ENCODE measurements at places on chromosomes 2 and 18.

- DNase-seq: no peak
Observed at GRCh38 chr2:181152701-181153100, 172.3 kb downstream of the UBE2E3 start.

GRCh38 chr18:13424363-13424762 is 205.8 kb downstream of the LDLRAD4 start:
- no peak for DNase-seq

GRCh38 chr2:166112193-166112605 is 15.6 kb downstream of the SCN1A start:
- DNase-seq: no peak

DNA sequence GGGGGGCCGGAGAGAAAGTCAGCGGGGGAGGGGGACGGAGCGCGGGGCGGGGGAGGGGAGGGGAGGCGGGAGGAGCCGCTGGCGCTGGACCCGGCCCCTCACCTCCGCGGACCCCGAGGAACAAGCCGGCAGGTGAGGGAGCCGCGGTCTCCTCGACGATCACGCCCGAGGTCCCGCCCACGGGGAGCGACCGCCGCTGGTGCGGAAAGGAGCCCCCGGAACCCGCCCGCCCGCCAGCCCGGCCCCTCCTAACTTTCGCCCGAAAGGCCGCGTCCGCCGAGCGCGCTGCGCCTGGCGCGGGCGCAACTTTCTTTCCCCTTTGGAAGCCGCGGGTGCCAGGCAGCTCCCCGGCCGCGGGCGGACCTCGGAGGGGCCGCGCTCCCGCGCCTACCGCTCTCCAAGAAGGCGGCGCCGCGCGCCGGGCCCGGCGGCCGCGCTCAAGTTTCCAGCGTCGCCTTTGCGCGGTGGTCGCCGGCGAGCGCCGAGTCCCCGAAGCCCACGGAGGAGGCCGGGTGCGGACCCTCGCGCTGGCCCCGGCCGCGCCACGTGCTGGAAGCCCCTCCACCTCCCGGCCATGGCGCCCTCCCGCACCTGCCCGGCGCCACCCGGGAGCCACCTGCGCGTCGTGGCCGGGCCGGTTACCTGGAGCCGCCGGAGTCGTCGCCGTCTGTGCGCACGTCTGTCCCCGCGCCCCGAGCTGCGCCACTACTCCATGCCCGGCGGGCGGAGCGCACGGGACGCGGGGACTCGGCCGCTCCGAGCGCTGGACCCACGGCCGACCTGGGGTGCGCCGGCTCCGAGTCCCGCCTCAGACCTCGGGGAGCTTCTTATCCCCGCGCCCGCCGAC is at the start of gene ALKAL2:
TSS of gene ALKAL2 (minus strand) at position 181 of the 847 bp plus-strand sequence. CDS start 256 bp downstream, outside the sequence.
- no peak for DNase-seq

DNA sequence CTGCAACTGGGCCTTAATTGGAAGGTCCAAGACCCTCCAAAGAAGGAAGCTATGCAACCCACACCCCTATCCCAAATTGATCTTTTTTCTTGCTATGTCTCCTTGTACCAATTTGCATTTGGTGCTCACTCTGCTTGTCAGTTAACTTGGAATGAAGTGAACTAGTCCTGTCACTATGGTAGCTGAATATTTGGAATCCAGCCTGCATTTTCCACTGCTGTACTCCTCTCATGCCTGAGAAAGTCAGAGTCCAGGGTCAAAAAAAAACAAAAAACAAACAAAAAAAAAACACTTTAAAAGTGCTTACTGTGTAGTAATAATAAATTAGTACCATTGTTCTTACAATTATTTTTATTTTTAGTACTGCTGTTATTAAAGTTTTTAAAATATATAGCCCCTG is 462.8 kb upstream of the SLC8A1 start:
- DNase-seq: no peak

- no peak for DNase-seq
Observed at GRCh38 chr2:5915881-5916310, 223.7 kb downstream of the SOX11 start.

- no peak for DNase-seq
Observed at GRCh38 chr2:149145314-149146295, 107.1 kb downstream of the LYPD6B start.

GRCh38 chr2:235573331-235574221 is 79.7 kb downstream of the AGAP1 start:
- no peak for DNase-seq

- no peak for DNase-seq
Observed at GRCh38 chr2:147913701-147914480, 69.1 kb downstream of the ACVR2A start.

GRCh38 chr2:72953976-72954375 is 36.7 kb downstream of the EMX1 start:
- peak; percentile 38 for DNase-seq

GRCh38 chr2:164523726-164524125 is 97.6 kb downstream of the GRB14 start:
- DNase-seq: no peak

- no peak for DNase-seq
Observed at GRCh38 chr2:39506215-39506614, 69.1 kb upstream of the MAP4K3 start.

DNA sequence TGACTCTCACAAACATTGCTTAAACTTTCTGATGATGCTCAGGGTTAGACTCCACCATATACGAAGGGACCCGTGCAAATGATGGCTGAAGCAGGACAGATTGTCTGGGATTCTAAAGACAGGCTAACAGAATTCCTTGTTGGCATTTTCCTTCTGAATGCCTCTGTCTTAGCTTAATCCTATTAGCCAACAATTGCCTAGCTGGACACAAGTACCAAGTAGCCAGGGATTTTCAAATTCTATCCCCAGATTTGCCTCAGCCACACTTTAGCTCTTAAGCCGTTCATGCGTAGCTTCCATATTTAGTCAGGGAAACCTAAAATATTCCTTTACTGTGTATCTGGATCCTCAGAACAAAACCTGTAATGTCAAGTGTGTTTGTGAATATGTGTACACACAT is 40.0 kb downstream of the COL4A3 start:
- no peak for DNase-seq

GRCh38 chr2:120305296-120305695 is 40.6 kb upstream of the INHBB start:
- no peak for DNase-seq

GRCh38 chr18:27301615-27302378 is 116.7 kb upstream of the CHST9 start:
- DNase-seq: no peak

DNA sequence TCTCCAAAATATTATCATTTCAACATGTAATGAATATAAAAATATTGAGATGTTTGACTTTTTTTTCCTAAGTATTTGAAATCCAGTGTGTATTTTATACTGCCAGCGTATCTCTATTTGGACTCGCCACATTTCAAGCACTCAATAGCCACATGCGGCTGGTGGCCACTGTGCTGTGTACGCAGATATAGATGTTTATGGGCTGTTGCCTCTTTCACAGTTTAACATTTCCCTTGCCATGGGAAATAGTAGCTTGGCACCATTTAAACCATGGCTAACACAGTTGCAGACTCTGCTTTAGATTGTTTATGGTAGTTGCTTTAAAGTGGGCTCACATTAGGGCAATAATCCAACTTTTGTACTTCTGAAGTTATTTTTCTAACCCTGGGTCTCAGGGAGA is 136.6 kb upstream of the ITGB6 start:
- no peak for DNase-seq

GRCh38 chr2:32553829-32554432 is 73.9 kb upstream of the TTC27 start:
- DNase-seq: peak; percentile 36

GRCh38 chr2:10001586-10001985 is 41.8 kb upstream of the KLF11 start:
- no peak for DNase-seq

DNA sequence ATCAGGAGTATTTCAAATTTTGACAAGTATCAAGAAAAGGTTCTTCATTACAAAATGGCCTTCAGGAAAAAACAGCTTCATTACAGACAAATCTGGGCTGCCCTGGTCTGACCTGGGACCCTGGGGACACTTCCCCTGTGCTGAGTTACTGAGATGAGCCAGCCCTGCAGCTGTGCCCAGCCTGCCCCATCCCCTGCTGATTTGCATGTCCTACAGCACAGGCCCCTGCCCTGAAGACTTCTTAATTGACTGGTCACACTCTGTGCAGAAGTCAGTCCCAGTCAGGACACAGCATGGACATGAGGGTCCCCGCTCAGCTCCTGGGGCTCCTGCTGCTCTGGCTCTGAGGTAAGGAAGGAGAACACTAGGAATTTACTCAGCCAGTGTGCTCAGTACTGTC is 235.1 kb downstream of the ANKRD36B start:
- DNase-seq: no peak

- DNase-seq: no peak
Observed at GRCh38 chr2:156145976-156146375, 186.5 kb downstream of the NR4A2 start.

GRCh38 chr18:2971741-2972552 is 41.0 kb downstream of the LPIN2 start:
- DNase-seq: peak; percentile 82

GRCh38 chr2:66437691-66438497 is 3.0 kb downstream of the MEIS1 start:
- no peak for DNase-seq

- no peak for DNase-seq
Observed at GRCh38 chr2:217839073-217839749, 163.6 kb downstream of the TNS1 start.

GRCh38 chr2:6580982-6581381 is 284.7 kb downstream of the CMPK2 start:
- DNase-seq: no peak

GRCh38 chr2:40450066-40450795 is 1.7 kb downstream of the SLC8A1 start:
- DNase-seq: no peak

- no peak for DNase-seq
Observed at GRCh38 chr2:42967959-42968674, 175.7 kb upstream of the HAAO start.

- no peak for DNase-seq
Observed at GRCh38 chr2:235478609-235479008, 15.2 kb upstream of the AGAP1 start.

DNA sequence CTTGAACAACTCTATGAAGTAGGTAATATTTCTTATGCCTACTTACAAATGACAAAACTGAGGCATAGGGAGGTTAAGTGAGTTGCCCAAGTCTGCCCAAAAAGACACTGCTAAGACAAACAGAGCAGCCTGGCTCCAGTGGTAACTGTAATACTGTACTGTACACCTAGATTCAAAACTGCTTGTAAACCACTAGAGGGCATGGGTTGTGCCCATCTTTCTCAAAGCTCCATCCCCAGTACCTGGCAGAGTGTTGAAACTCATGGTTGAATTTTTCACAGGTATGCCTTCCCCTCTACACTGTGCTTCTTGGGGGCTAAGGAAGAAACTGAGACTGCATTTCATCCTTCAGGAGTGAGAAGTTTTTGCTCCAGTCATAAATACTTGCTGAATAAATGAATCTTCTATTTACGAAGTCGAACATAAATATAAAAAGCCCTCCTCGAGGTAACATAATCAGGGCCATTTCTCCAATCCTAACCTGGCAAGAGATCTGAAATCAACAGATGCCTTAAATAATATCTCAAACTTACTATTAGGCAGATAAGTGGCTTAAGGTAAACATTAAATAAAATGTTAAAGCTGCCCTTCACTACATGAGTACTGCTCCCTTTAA is 2.0 kb downstream of the PPP4R1 start:
- DNase-seq: peak; percentile 15

DNA sequence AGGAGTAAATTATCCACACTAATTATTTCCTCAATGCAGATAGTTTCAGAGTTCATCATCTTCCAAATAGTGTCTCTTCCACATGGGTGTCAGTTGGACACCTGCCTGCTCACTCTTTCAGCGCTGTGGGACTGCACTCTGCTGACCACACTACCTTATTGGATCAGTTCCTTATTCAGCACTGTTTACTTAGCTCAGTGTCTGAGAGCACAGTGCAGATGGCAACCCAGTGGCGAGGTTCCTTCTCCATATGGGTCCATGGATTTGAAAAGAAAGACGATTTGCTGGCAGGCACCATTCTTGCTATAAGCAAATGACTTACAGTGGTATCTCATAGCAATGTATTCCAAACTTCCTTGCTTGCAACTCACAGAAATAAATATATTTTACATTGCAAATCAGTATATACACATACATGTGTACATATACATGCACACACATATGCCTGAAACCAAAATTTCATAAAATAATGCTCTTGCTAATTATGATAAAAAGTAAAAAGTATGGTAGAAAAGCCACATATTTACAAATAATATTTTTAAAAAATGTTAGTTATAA is 354.8 kb downstream of the INSIG2 start:
- DNase-seq: no peak

DNA sequence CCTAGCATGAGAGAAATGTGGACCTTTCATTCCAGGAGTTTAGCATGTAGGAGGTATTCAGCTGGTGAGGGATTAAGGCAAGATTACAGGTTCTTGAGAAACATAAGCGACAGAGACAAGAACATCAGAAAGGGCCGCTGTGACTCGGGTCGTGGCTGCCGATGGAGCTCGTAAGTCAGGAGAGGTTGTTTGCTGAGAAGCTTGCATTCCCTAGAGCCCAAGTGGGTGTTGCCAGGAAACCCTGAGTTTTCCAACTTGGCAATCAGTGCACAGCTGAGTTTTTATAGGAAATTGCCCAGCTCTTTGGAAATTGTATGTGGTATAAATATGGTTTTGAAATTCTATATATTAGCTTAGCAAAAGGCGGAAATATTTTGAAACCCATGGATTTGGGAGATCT is 46.4 kb upstream of the CYP1B1 start:
- DNase-seq: no peak

DNA sequence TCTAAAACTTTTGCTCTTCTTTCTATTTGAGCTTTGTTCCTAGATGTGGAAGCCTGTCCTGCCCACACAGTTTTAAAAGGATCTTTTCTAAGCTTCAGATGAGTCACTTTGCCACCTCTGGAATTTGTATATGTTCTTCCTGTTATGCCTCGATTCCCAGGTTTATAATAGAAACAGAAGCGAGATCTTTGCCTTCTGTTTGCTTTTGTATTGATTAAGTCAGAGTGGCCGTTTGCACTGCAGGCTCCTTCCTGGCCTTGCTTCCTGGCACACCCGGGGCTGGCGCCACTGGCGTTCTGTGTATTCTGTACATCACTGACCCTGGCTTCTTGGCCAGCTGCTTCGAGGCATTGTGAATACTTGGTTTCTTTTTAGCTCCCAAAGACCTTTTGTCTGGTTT is 91.8 kb downstream of the MTCL1 start:
- no peak for DNase-seq

Data from CD4-positive, CD25-positive, alpha-beta regulatory T cell (primary cell).